ENCODE measurements at places on chromosomes 7 and 10. TPM values are rescaled to one million over a fixed set of nuclear protein-coding genes. Genes with fewer than 3 reads are reported as not detected.

DNA sequence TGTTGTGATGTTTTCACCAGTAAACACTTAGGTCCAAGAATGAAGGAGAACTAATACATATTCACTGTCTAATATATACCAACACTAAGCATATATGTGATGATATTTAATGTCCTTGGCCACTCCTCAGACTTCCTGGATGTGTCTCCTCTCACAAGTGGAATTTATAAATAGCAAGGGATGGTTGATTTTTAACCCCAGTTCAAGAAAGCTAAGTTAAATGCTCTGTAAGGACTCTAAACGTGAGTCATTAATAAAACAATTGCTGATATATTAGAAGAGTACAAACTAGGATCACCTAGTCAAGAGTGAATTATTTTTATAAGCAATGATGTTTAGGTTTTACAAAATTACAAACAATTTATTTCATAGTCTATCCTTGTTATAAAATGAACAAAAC is 355.9 kb upstream of the TMEM229A start:
- no peak overlapping the region for H3K4me3 ChIP-seq
- no peak for DNase-seq
- H3K4me1 ChIP-seq = no peaks in the 10 kb centered on the region
- H3K27me3 ChIP-seq = no peaks in the 10 kb centered on the region
- no peaks in the 10 kb centered on the region for H3K36me3 ChIP-seq

- H3K4me1 ChIP-seq = no peaks in the 10 kb centered on the region
- no peak overlapping the region for H3K27ac ChIP-seq
- H3K4me3 ChIP-seq = no peak overlapping the region
Observed at GRCh38 chr10:95201736-95202135, 7.7 kb downstream of the ACSM6 start.

The ACBD7 gene
- total RNA-seq = 0.13 TPM

- H3K27me3 ChIP-seq = no peaks in the 10 kb centered on the region
- H3K36me3 ChIP-seq = no peaks in the 10 kb centered on the region
- no peak for DNase-seq
- no peaks in the 10 kb centered on the region for H3K4me1 ChIP-seq
- H3K27ac ChIP-seq = no peak overlapping the region
Observed at GRCh38 chr7:15330943-15331342, 230.9 kb downstream of the AGMO start.

- H3K4me3 ChIP-seq = no peak overlapping the region
- no peak for DNase-seq
- no peak overlapping the region for H3K27ac ChIP-seq
- peaks cover 17% of the 10 kb centered on the region for H3K4me1 ChIP-seq
- no peaks in the 10 kb centered on the region for H3K27me3 ChIP-seq
- H3K36me3 ChIP-seq = no peaks in the 10 kb centered on the region
Observed at GRCh38 chr7:155261031-155261985, 36.4 kb upstream of the INSIG1 start.

DNA sequence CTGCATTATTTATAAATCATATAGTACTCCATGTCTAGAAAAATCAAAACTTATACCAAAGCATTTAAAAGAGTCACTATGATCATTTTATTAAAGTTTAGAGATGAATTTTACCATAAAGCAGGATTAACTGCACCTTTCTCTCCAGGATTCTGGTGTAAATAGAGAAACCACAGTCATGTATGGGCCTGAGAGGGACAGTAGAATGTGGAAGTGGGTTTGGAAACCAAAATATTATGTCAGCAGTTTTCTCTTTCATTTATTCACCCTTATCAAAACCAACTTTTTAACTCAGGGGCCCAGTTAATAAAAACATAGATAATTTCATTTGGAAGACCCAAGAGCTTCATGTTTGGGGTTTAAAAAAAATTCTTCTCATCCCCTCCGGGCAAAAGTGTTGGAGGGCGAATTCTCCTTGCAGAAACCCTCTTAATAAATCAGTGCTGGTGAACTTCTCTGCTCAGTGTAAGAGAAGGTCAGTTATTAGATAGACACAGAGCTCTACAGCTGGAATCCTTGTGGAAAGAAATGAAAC is 266.2 kb downstream of the CREB5 start:
- no peak overlapping the region for H3K27ac ChIP-seq
- H3K4me1 ChIP-seq = no peaks in the 10 kb centered on the region
- no peak overlapping the region for H3K4me3 ChIP-seq

- DNase-seq = no peak
- H3K4me3 ChIP-seq = no peak overlapping the region
- H3K4me1 ChIP-seq = 0 out of 2 replicates have a peak, but pooled peaks cover 5% of the 10 kb centered on the region
- no peak overlapping the region for H3K27ac ChIP-seq
- peaks cover 15% of the 10 kb centered on the region for H3K27me3 ChIP-seq
- H3K36me3 ChIP-seq = no peaks in the 10 kb centered on the region
Observed at GRCh38 chr10:124003871-124004662, 89.3 kb downstream of the CHST15 start.

DNA sequence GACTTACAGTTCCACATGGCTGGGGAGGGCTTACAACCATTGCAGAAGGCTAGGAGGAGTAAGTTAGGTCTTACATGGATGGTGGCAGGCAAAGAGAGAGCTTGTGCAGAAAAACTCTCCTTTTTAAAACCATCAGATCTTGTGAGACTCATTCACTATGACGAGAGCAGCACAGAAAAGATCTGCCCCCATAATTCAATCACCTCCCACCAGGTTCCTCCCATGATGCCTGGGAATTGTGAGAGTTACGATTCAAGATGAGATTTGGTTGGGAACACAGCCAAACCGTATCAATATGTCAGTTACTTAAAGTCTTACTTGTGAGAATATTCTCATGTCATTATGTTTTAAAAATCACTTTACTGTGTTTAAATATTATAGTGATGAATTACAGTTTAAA is 481.9 kb downstream of the ARL4A start:
- peaks cover 3% of the 10 kb centered on the region for H3K27me3 ChIP-seq
- no peak overlapping the region for H3K4me3 ChIP-seq
- H3K27ac ChIP-seq = no peak overlapping the region
- no peak for DNase-seq

DNA sequence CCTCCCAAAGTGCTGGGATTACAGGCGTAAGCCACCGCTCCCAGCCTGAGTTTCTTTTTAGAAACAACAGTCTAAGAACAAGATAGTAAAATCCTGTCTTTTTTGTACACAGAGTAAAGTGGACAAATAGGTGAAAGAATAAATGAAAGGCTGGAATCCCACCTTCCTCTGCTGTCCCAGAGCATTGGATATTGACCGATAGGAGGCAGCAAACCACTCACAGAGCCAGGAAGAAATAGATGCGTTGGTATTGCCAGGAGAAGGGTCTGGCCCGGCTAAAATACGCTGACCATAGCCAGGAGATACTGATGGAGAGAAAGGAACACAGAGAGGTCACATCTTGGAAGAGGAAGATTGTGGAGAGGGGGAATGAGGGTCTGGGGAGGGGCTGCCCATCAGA is 11.4 kb upstream of the ZNF12 start:
- H3K27me3 ChIP-seq = no peaks in the 10 kb centered on the region
- H3K4me3 ChIP-seq = no peak overlapping the region
- no peaks in the 10 kb centered on the region for H3K36me3 ChIP-seq

The CRYGN gene
- total RNA-seq = not detected

DNA sequence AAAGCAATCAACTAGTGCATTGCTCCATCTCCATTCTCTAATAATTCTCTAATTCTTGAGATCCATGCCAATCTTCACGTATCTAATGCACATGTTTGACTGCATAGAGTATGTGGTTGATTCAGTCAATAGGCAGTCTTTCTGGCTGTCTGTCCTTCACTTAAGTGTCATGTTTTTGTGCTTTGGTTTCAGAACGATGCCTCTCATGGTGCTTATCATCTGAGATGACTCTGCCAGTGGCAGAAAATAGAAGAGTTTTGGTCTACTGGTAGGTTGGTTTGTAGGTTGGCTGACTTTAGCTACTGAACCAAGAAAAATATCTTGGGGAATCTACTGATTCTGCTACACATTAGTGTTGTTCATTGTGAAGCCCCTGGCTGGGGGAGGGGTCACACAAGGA is 364.2 kb downstream of the SFMBT2 start:
- H3K36me3 ChIP-seq = no peaks in the 10 kb centered on the region
- no peaks in the 10 kb centered on the region for H3K4me1 ChIP-seq
- no peak overlapping the region for H3K4me3 ChIP-seq
- no peak overlapping the region for H3K27ac ChIP-seq

DNA sequence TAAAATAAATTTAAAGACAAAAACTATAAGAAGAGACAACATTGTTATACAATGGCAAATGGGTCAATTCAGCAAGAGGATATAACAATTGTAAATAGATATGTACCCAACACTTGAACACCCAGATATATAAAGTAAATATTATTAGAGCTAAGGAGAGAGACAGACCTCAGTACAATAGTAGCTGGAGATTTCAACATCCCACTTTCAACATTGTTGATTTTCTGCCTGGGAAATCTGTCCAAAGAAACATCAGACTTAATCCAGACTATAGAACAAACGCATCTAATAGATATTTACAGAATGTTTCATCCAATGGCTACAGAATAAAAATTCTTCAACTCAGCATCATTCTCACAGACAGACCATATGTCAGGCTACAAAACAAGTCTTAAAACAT is 256.1 kb downstream of the GRM8 start:
- no peak for DNase-seq
- H3K4me3 ChIP-seq = no peak overlapping the region
- no peaks in the 10 kb centered on the region for H3K4me1 ChIP-seq
- no peak overlapping the region for H3K27ac ChIP-seq

The CRPPA gene
- 1.8 TPM for total RNA-seq

The MAD1L1 gene
- 69.8 TPM for total RNA-seq

DNA sequence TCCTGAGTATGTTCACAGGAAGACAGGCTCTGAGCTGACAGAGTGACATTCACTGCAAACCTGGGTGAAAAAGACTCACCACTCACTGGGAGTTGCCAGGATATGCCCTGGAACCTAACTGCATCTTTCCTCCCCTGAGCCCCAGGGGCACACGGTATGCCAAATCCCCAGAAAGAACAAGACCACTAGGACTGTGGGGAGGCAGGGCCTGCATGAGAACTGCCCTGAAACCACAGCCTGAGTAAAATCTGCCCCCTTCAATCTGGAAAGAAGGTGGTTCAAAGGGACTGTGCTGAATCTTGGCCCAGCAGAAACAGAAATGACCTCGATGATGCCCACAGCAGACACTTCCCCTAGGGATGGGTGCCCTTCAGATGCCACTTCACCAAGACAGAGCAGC is 6.5 kb downstream of the FAM53B start:
- peaks cover 33% of the 10 kb centered on the region for H3K4me1 ChIP-seq
- no peaks in the 10 kb centered on the region for H3K27me3 ChIP-seq
- DNase-seq = no peak
- no peak overlapping the region for H3K27ac ChIP-seq

DNA sequence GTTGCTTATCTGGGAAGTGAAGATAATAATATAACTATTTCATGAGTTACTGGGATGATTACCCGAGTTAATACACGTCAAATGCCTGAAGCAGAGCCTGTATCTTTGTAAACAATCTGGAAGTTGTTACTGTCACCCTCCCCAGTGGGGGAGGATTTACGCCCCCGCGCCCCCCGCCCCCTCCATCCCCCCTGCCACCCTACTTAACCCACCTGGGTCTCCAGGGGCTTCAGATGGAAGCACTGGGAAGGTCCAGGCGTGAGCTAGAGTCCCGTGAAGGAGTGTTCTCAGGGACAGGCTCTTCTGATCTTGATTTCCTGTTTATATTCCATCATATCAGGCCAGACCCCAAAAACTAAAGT is 691 bp upstream of the PPA1 start:
- no peaks in the 10 kb centered on the region for H3K36me3 ChIP-seq
- peak overlapping the region; percentile 91 for H3K4me3 ChIP-seq
- no peak for DNase-seq

All from GM23248 (cell line).